ENCODE measurements at places on chromosomes 13 and 19.

DNA sequence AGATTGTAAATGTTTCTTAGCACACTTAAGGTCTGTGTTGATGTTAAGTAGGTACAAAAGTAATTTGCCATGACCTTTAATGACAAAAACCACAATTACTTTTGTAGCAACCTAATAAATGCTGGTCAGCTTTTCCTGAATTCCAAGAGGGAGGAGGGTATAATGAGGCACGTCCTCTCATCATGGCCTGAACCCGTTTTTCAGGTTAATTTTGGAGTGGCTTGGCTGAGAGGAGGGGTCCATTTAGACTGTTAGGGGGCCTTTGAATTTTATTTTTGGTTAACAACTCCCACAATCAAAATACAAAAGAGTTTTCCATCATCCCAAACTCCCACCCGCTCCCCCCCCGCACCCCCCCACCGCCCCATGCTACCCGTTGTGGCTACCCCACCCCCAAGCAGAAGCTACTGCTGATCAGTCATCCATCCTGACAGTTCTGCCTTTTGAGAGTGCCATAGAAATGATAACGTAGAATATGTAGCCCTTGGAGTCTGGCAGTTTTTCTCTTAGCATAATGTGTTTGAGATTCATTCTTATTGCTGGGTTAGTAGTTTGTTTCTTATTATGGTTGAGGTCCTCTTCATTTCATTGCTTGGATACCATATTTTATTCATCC lies 14.4 kb upstream of the PLEKHF1 start:
- no peak for DNase-seq

DNA sequence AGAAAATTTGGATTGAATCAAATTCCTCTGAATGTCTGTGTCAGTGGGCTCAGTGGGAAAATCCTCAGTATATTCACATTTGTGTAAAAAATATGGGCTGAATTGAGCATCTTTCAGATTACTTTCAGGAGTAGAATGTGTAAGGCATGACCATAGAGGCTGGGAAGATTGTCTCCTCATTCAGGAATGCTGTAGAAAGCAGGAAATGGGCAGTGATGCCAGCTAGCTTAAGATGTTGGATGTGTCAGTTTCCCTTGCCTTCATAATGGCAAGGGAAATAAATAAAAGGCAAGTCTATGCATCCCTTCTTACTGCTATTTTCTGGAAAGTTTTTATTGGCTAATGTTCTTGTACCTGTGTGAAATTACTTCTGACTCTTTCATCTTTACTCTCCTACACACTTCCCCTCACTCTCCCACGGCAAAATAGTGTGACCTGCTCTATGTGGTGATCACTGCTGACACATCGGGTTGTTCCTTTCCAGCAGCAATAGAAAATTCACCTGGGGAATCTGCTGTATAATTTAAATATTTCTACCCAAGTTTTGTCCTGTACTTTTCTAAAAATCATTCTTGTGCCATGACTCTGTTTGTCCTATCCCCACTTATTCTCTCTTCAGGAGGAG lies 103.2 kb downstream of the LMO7 start:
- DNase-seq, result no peak

DNA sequence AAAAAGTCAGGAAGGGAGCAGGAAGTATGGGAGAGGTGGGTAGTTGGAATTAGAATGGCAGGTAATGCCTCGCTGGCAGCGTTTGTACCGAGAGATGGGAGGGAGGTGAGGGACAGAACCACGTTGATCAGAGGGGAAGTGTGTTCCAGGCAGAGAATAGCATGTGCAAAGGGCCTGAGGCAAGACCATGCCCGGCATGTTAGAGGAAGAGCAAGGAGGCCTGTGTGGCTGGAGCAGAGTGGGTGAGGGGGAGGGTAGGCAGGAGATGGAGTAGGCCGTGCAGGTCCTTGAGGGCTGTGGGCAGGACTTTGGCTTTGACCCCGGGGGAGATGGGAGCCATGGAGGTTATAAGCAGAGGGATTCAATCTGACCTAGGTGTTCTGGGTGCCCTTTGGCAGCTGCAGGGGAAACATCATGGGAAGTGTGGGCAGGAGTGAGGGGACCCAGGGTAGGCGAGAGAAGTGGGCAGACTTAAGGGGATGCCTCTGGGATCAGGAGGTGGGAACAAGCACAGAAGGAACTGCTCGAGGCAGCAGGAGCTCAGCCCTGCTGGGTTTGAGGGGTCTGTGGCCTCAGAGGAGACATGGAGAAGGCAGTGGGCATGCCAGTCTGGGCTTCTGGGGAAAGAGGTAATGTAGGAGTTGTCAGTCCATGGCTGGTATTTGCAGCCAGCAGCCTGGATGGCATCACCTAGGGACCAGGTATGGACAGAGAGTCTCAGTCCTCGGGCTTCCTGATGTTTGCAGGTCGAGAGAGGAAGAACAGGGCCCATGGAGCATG lies 48.8 kb downstream of the CD320 start:
- no peak for DNase-seq

DNA sequence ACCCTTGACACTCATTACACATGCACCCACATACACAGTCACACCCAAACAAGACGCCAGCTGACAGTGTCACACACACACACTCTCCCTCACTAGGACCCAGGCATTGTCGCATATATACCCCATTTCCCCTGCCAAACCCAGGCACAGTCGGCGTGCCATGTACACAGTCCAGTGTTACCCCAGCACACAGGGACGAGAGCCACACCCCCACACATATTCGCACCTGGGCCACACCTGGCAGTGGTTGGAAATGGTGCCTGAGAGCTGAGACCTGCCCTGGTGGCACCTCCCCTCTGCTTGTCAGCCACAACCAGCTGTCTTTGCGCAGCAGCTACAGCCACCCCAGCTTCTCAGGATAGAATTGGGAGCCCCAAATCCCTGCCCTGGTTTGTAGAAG lies 9.0 kb downstream of the NFIX start:
- no peak for DNase-seq

GRCh38 chr19:15249972-15250639 lies 17.9 kb upstream of the EPHX3 start:
- DNase-seq, result no peak

DNA sequence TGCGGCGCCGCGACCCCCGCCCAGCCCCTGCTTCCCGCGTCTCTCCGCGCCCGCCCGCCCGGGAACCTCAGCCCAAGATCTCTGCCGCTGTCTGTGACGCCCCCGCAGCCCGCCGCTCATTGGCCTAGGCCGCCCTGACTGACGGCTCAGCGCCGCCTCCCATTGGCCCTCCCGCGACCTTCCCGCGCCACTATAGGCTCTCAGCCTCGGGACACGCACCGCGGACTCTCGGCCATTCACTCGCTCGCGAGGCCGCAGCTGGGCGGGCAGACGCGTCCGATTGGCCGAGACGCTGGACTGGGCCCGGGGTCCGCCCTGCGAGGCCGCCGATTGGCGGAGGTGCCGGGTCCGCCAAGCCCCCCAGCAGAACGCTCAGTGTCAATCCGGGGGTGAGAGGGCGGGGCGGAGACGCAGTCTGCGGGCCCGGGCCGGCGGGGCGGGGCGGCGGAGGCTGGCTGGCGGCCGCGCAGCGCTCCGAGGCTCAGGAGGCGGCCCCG lies at the start of gene PRKACA:
Gene PRKACA, minus strand, starts transcription at position 95 of the 497 bp plus-strand sequence. CDS start 215 bp downstream, outside the sequence.
- DNase-seq, result peak; percentile 98

DNA sequence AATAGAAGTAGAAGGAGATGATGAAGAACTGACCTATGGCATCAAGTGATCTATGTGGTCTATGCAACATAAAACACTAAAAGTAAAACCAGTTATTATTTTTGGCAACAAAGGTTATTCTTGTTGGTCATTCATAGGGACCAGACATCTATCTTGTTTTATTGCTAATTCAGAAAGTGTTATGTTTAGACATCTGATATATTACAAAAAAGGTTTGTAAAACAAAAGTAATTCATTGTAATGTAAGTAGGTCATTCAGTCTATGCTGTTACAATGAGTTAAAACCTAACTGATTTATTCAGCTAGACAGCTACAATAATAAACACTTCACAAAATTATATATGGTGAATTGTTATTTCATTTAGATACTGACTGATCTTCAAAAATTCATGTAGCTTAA lies 461.9 kb downstream of the PCDH17 start:
- no peak for DNase-seq
